Suppressor macrophage treated with lipopolysaccharide for 1 hour (primary cell): ENCODE measurements at places on chromosomes 11 and 22.
A peak's percentile ranks its signal among the peaks of the same experiment; 100 is the strongest.

DNA sequence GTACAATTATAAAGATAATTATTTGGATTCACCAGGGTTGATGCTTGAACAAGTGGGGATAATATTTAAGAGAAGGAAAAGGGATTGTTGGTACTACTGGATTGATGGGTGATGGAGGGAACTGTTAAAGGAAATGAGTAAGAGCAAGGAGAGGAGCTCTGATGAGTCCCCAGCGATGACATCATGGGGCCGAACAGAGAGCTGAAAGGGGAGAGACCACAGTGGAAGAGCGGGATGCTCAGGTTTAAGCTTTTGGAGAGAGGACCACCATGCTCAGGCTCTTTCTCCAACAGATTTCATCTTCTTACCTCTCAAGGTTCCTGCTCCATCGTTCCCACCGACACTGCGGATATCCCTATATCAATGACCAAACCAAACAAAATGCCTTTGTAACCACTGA lies 568.7 kb downstream of the ETS1 start:
- no peak for DNase-seq

- DNase-seq, result peak; percentile 80
Measured at GRCh38 chr22:20418211-20418788, 19.3 kb downstream of the SCARF2 start.

DNA sequence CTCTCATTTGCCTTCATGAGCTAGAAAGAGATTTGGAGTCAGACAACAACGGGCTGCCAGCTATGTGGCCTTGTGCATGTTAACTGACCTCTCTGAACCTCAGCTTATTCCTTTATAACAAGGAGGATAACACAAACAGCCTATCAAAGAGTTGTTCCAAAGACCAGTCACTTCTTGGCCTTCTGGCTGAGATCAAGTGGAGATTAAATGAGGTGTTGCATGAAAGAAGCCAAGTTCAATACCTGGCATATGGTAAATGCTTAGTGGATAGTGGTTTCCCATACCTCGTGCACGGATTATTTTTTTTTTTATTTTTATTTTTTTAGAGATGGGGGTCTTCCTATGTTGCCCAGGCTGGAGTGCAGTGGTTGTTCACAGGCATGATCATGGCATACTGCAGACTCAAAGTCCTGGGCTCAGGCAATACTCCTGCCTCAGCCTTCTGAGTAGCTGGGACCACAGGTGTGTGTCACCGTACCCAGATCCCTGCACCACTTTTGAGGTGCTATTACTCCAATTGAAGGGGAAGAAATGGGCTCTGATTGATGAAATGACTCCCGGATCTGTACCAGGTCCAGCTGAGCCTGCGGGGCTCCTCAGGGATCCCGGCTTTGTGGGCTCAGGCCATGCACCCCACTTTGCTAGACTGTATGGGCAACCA lies 4.9 kb downstream of the LGALS1 start:
- no peak for DNase-seq

DNA sequence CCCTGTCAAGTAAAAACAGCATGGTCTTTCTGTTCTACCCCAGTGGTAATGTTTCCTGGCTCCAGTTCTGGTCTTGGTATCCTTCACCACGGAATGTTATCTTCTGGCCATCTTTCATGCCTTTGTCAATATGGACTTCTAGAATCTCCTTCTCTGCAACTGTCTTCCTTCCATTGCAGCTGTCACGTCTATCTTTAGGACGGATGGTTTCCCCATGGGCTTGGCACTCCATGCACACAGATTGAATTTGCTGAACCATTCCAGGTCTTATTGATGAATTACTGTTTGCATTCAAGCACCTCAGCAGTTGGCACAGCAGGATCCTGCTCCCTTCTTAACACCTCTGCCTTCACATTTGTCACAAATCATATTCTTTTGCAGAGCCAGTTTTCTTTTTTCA lies 44.9 kb upstream of the SLC25A18 start:
- no peak for DNase-seq

DNA sequence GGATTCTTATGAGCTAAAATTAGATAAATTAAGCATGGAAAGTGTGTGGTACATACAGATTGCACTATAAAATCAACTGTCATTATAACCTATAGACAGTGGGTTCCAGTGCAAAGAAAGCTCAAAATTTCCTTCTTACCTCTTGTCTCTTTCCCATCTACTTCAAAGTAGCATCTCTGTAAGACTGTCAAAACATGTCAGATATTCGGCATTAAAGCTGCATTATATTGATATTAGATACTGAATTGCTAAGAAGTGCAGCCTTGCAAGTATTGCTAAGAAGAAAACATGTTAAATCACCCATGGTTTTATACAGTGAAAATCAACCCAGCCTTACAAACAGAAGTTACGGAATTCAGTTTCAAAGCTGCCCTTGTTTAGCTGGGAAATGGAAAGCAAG lies 849.8 kb upstream of the FAT3 start:
- DNase-seq, result no peak

DNA sequence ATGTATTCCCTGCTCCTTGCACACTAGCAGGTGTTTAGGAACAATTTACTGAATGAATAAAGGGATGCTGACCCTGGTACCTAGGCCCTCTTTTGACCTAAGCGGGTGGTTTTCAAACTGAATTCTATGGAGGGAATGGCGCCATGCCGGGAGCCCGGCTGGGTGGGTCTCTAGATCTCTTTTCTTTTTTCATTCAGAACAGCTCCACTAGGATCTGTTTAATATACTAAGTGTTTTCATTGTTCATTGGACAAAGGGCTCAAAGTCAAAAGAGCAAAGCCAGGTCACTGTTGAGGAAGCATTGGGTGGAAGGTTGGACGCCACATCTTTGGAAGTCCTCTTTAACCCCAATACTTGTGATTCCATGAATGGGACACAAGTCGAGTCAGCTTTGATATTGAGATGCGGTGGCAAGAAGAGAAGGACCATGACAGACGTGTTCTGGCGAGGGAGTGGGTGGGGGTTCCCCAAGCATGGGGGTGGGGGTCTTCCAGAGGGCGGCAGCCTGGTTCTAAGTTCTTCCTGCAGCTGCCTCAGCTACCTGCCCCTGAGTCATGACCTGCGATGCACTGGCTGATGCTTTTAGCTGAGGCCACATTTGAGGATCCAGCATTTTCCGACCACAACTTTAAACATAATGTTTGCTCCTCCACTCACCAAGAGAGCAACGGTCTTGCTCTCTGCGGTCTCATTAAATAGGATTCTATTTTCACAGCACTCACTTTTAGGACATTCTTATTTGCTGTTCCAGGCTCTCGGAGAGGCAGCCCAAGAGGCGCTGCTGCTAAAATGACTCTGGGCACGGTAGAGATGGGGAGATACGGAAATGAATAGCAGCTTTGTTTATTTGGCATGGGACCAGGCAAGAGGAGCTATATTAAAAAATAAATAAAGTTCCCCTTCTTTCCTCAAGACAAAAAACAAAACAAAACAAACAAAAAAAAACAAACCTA lies 100.6 kb downstream of the FBXO7 start:
- no peak for DNase-seq

- no peak for DNase-seq
Measured at GRCh38 chr11:100646545-100646944, 40.5 kb upstream of the ARHGAP42 start.
